ENCODE measurements at places on chromosomes 12 and 14.

DNA sequence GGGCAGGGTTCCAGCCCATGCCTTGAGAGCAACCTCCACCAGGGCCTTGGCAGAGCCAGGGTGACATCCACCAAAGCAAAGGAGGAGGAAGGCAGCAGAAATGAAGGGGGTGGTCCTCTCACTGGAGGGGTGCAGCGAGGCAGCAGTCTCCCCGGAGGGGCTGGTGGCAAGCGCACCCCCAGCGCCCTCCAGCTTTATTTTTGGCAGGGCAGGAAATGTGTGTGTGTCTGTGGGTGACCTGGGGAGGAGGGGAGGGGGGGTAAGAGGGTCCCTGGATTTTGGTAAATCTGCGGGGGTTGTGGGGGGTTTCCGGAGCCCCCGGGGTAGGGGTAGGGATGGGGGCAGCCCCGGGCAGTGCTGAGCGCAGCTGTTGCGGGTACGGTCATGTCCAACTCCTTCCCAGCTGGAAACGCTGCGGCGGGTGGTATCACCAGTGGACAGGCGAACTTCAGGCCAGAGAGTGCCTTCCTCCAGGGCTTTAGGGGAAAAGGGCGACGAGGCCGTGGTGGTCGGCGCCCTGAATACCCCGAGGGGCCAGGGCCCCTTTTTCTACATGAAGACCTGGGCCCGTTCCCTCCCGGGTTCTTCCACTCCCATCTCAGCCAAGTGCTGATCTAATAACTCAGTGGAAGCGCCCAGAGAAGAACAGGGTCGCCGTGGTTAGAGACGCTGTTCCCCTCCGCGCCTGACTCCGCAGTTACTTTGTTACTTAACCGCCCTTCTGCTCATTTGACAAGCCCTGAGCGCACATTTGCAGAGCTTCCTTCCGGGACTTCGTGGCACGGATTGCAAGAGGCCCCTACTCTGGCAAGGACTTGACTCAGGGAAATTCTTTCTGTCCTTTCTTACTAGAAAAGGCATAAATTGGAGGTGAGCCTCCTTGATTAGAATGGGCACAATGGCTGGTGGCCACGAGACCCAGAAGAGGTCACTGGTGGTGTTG, 55.2 kb downstream of the FOS start:
- peak; percentile 19 for DNase-seq

DNA sequence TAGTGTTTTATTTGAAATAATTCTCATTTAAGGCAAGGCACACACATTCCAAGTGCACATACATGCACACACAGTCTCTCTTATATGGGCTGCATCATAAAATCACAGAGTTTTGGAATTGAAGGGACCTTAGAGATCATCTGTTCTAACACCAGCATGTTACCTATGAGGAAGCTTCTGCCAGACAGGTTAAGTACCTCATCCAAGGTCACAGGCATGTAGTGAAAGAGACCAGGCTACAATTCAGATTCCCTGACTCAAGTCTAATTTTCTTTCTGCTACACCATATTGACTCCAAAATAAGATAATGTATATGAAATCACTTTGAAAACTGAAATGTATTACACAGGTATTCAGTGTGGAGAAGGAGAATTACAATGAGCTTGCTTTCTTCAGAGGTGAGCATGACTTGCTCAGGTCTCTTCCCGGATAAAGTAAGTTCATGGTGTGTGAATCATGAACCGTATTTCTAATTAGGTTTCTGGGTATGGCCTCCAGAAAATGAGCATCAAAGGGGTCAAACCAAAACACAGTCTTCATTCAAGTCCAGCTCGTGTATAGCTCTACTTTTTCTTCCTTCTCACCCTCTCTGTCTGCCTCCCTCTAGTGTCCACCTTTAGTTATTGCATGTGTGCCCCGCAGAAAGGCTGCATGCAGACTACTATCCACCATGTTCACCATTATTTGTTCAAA, 411.9 kb downstream of the FUT8 start:
- peak; percentile 69 for DNase-seq

- DNase-seq, result peak; percentile 62
These were observed 42.2 kb downstream of the FBXL14 start for GRCh38 chr12:1552171-1552570.

DNA sequence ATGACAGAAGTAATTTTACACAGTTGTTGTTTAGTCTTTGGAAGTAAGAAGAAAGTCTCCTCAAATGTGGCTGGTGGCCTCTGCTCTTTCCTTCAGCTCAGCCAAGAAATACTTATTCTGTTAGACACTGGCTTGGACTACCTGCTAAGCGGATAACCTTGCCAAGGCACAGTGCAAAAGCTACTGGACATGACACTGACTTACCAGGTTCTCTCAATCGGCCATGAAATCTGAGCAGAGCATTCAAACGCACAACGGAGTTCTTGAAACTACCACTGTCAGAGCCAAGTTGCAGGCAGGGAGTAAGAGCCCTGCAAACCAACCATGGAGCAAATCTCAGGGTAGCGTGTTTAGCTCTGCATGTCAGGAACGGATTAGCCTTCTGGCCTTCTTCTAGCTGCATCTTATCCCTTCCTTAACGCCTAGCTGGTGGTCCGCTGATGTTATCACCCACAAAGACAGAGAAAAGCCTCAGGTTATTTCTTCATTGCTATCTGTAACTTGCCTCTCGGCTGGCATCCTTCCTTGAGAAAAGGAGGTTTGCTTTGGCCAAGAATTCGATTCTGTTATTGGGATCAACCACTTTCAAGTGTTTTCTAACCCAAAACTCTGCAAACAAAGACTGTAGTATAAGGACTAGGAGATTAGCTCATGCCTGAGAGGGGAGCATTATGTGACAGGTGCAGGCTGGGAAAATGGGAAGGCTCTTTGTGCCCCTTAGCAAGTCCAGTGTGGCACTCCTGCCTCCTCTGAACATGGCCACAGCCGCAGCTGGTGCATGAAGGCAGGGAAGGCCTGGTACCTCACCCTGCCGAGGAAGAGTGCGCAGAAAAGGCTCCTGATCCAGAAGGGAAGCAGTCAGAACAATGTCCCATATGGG, 223.4 kb downstream of the GLT1D1 start:
- DNase-seq, result no peak

GRCh38 chr12:128724468-128725046, 99.2 kb downstream of the SLC15A4 start:
- DNase-seq, result no peak

DNA sequence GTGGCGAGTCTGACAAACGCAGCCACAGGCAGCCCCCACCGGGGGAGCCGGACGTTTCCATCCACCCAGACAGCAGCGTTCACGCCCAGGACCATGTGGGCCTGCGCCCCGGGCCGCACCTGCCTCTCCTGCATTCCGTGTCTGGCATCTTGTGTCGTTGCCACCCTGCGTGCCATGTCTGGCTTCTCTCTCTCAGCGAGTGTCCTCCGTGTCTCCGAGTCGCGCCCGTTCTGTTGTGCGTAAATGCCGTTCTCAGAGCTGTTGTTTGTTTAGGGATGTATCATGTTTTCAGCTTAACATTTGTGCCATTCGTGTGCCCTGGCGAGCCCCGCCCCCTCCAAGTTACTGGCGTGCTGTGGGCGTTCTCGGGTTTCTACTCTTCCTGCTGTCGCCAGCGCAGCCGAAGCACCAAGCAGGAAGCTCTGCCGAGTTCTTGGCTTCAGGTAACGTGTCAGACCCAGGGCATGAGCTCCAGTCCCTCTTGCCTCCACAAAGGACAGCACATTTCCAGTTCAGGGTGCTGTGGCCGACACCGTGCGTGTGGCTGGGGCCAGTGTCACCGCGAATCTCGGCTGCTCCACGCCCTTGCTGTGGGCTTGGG, 34.6 kb downstream of the NOC4L start:
- DNase-seq, result no peak

GRCh38 chr12:103382736-103383346, 112.9 kb downstream of the C12orf42 start:
- no peak for DNase-seq

DNA sequence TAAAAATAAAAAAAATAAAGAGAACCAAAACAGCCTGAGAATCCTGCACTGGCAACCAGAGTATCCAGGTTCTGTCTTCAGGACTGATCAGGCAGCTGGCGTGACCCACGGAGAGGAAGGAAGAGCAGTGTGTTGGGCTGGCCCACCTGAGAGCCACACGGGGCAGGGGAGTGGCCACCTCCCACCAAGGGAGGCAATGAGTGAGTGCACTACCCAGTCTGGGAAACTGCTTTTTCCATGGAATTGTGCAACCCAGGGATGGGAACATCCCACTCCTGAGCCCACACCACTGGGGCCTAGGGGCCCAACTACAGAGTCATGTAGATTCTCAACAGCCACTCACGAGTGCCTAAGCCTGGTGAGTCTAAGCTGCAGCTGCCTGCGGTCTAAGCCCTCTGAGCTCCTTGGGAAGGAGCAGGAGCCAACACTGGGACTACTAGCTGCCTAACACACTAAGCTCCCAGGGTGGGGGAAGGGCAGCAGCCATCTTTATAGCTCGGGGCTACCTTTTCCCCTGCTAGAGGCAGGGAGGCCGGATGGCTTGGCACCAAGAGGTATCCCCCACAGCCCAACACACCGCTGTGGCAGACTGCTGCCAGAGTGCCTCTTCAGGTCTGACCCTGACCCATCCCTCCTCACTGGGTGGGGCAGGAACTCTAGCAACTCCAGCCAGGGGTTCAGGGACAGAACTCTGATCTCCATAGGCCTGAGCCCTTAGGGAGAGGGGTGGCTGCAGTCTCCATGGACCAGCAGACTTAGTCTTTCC, 610.9 kb downstream of the RERGL start:
- no peak for DNase-seq
